ENCODE measurements at places on chromosomes 2 and 18. TPM values are rescaled to one million over a fixed set of nuclear protein-coding genes. Genes with fewer than 3 reads are reported as not detected.
A peak's percentile ranks its signal among the peaks of the same experiment; 100 is the strongest.

The EEF1B2 gene
- total RNA-seq = 639 TPM

DNA sequence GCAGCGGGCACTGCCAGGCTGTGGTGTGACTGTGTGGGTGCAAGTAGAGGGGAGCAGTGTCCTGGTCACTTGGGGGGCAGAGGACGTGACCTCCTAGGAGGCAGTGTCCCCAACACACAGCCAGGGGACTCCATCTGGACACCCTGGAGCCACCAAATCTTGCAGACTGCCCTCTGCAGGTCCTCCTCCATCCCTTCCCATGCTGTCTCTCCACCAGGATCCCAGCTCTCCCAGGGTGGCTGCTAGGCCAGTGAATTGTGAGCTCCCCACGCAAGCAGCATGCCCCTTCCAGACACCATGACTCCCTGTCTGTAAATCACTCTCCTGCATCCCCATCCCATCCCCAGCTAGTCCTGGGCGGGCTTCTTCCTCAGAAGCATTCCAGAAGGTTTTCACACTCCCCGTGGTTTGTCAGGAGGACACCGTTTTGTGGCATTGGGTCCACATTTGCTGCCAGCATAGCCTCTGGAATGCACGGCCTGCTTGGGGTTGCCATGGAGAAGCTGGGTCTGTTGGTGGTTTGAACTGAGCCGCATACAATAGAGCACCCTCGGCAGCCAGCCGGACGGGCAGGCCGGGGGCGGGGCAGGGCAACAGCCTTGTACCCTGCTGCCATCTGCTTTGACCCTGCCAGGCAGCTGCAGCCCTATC lies 210.7 kb downstream of the KLHL29 start:
- H3K4me1 ChIP-seq = no peaks in the 10 kb centered on the region
- H3K27me3 ChIP-seq = peaks cover 2% of the 10 kb centered on the region
- no peak overlapping the region for H3K27ac ChIP-seq
- no peaks in the 10 kb centered on the region for H3K36me3 ChIP-seq
- no peak for DNase-seq

GRCh38 chr2:3620834-3621233 lies 25.9 kb downstream of the COLEC11 start:
- H3K27ac ChIP-seq = no peak overlapping the region
- no peaks in the 10 kb centered on the region for H3K4me1 ChIP-seq
- no peak overlapping the region for H3K4me3 ChIP-seq
- H3K27me3 ChIP-seq = peaks cover 6% of the 10 kb centered on the region
- DNase-seq = no peak

The C2orf15 gene
- 1.2 TPM for total RNA-seq

DNA sequence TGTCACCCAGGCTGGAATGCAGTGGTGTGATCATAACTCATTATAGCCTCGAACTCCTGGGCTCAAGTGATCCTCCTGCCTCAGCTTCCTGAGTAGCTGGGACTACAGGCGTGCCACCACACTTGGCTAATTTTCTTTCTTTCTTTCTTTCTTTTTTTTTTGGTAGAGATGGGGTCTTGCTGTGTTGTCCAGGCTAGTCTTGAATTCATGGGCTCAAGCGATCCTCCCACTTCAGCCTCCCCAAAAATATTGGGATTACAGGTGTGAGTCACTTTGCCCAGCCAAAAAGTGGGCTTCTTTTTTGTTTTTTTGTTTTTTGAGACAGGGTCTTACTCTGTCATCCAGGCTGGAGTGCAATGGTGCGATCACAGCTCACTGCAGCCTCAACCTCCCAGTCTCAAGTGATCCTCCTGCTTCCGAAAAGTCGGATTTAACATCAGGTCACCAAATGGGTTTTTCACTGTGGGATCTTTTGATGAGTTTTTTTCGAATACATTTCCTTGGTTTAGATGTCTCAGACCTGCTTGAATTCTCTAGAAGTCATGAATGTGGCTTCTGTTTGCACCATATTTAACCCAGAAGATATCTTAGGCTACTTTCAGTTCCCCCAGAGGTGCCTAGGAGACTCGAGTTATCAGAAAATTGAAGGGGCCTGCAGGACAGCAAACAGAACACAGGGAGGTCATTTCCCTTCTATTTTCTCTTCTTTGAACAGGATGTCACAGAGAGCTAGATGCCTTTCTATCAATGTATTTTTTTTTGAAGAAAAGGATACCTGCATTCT lies 8.9 kb downstream of the RAB31 start:
- H3K27me3 ChIP-seq = peaks cover 38% of the 10 kb centered on the region
- H3K27ac ChIP-seq = no peak overlapping the region
- no peak overlapping the region for H3K4me3 ChIP-seq
- peaks cover 5% of the 10 kb centered on the region for H3K4me1 ChIP-seq
- no peaks in the 10 kb centered on the region for H3K36me3 ChIP-seq

- peak; percentile 17 for DNase-seq
- H3K27me3 ChIP-seq = no peaks in the 10 kb centered on the region
- peak overlapping the region; percentile 83 for H3K4me3 ChIP-seq
- H3K36me3 ChIP-seq = peaks cover 38% of the 10 kb centered on the region
Measured at GRCh38 chr2:64989982-64990614, 899 bp downstream of the SLC1A4 start.

- H3K4me3 ChIP-seq = peak overlapping the region; percentile 88
- no peaks in the 10 kb centered on the region for H3K27me3 ChIP-seq
- H3K4me1 ChIP-seq = peaks cover 43% of the 10 kb centered on the region
- peaks cover 26% of the 10 kb centered on the region for H3K36me3 ChIP-seq
- H3K27ac ChIP-seq = peak overlapping the region; percentile 92
Measured at GRCh38 chr2:218270721-218271486, 585 bp downstream of the PNKD start.

All from activated CD4-positive, alpha-beta T cell treated with anti-CD3 and anti-CD28 coated beads, Interleukin-2, amount 10 ng/mL, durations not matched to agents 7 days and 5 days (primary cell).